ENCODE measurements at places on chromosomes 1 and 21.

DNA sequence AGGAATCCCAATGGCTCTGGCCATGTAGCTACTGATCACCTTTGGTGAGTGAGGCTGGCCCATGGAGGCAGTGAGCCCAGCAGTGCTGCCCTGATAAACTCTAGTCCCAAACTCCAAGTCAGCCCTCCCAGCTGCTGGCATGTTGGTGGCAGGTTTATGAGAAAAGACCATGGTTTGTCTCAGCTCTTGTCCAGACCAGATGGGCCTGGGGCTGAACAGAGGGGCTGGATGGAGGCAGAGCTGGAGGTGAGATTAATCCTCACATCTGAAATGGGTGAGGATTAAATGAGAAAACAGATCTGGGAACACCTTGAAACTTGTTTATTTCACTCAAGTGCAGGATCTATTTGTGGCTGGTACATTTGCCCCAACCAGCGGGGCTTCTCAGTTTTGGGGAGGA is 3.2 kb downstream of the TMEM269 start:
- no peak for DNase-seq

DNA sequence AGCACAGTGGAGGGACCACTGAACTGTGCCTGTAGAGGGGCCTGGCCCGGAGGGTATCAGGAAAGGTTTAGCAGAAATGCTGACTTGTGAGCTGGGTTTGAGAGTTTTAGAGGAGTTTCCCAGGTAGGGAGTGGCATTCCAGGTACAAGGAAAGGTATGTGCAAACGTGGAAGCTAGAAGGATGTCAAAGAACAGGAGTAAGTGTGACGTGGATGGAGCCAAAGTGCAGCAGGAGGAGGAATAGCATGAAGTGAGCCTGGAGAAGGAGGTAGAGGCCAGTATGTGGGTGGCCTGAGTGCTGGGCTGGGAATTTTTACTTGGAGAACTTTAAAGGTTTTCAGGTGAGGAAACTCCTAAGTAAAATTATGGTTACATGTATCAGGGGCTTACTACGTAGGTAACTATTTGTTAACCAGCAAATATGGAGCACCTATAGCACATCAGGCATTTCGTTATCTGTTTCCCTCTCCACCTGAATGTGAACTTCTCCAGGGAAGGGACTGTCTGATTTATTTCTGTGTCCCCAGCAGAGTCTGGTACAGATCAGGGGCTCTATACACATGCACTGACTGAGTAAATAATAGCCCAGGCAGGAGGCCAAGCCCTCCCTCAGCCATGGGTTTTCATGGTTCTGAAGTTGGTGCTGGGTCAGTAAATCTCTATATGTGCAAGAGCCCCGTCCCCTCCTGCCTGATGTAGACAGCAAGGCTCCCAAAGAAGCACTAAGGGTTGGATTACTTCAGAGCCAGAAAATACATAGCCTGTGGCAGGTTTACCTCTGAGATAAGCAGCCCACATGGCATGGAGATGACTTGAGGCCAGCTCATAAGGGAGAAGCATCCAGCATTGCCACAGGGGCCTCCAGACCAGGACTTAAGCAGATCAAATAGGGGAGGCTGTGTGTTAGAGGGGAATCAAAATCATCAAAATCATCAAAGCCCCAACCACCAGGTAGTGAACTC is 43.4 kb downstream of the CDCP2 start:
- DNase-seq = no peak

- DNase-seq = no peak
Measured at GRCh38 chr1:15180945-15181523, 27.5 kb downstream of the TMEM51 start.

- DNase-seq = peak; percentile 1
Measured at GRCh38 chr1:118185084-118185832, at the start of gene SPAG17. TSS of gene SPAG17 (minus strand) at chr1:118185228. CDS start at chr1:118185157, 71 bp downstream.

DNA sequence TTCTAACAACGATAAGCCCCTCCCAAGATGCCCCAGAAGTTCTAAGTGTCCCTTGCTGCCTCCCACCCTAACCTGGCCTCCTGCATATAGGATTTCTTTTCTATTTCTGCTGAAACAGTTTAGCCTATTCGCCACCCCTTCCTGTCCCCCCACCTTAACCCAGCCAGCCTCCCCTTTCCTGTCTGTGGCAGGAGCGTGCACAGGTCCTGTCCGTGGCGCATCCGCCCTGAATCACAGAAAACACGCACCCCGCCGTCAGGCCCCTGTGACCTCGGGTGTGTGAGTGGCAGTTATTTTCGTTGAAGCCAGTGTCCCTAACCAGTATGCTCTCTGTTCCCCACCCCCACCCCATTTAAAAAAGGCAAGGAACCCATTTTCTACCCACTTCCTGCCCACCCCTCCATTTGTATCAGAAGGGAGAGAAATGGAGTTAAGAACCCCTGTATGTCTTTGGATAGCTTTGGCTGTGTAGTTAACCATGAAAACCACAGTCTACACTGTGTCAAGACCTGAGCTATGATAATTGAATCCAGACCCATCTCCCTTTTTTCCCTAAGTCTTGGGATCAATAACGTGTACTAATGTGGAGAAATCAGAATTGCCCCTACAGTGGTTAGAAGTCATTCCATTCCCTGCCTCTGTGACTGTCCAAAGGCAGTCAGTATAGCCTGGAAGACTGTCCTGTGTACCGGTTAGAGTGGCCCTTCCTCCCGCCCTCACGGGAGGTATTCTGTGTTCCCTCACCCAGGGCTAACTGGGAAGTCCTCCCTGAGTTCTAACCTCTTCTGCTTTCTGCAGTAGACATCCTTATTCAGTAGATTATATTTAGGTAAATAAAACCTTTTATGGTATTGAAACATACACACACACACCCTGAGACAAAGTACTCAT is 1.8 kb downstream of the PLEKHO1 start:
- peak; percentile 27 for DNase-seq

DNA sequence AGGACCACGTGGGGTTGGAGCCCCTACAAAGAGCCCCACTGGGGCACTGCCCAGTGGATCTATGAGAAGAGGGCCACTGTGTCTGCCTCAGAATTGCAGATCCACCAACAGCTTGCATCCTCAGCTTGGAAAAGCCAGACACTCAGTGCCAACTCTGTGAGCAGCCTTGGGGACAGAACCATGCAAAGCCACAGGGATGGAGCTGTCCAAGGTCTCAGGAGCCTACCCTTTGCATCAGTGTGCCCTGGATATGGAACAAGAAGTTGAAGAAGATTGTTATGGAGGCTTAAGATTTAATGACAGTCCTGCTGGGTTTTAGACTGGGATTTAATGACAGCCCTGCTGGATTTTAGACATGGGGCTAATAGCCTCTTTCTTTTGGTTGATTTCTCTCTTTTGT is 1670.9 kb downstream of the PLA2G4A start:
- no peak for DNase-seq

DNA sequence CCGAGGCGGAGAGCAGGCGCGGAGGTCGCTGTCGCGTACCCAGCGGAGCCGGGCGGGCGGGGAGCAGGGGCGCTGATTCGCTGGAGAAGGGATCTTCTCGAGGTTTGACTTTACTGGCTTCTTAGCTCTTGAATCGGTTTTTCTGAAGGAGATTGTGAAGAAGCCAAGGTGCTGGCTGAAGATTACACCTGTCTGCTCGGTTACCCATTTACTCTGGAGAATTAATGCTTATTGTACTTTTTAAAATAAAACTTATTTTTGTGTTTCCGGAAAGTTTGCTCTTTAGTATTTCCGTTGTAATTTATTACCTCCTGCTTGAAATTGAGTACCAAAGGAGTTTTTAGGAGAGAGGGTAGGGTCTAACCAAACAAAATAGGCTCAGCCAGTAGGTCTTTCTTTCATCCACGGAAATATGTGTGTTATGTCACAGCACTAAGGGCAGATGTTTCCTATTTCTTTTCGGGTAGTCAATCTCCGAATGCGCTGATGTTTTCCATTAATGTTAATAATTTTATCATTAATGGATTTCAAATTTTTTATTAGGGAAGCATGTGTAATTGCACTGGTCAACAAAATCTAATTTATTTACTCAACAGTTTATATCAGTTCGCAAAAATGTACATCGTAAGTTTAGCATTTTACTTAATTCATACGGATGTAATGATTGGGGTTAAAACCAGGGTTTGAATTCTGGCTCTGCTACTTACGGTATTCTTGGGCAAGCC is 510 bp upstream of the GNG5 start:
- no peak for DNase-seq

GRCh38 chr1:66840929-66841328 is 39.9 kb upstream of the INSL5 start:
- no peak for DNase-seq

- DNase-seq = no peak
Measured at GRCh38 chr1:227472772-227473171, 90.6 kb upstream of the ZNF678 start.

Measured in stimulated activated CD4-positive, alpha-beta T cell treated with anti-CD3 and anti-CD28 coated beads, Interleukin-12 subunit alpha, Interleukin-12 subunit beta, amount 100 ng/mL, for 48 hours (primary cell).